ENCODE measurements at places on chromosomes 6 and 20.

GRCh38 chr6:37967651-37968050, 148.1 kb downstream of the ZFAND3 start:
- DNase-seq, result no peak

DNA sequence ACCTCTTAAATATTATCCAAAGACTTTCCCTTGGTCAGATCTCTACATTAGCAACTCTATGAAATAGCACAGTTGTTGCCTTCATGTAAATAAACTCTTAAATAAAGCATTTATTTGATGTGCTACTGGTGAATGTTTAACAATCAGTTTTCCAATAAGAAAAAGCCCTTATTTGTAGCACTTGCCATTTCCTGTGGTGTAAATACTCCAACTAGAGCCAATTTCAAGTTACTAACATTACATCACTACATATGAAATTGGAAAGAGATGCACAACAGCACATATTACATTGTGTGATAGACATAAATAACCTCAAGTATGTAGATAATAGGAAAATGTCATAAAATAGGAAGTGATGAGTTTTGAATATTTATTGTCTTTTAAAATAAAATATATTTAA, 5.0 kb upstream of the MYB start:
- DNase-seq, result no peak

DNA sequence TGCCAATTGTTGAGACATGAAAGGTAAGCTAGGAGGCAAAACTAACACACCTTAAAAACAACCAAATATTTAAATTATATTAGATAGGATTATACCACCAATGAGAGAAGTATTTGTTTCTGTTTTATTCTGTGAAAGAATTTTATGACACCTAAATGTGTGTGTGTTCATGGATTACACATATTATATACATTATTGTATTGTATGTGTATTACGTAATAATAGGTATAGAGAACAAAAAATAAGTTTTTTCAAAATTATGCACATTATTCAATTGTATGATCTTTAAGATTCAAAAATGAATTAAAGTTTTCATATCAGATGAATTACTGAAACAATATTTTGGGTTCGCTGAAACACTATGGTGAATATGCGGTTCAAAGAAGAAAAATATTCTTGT, 84.3 kb upstream of the FABP7 start:
- no peak for DNase-seq

- peak; percentile 5 for DNase-seq
Measured at GRCh38 chr6:79868098-79868722, 79.1 kb downstream of the ELOVL4 start.

GRCh38 chr20:50673466-50674137, 17.7 kb downstream of the RIPOR3 start:
- no peak for DNase-seq

DNA sequence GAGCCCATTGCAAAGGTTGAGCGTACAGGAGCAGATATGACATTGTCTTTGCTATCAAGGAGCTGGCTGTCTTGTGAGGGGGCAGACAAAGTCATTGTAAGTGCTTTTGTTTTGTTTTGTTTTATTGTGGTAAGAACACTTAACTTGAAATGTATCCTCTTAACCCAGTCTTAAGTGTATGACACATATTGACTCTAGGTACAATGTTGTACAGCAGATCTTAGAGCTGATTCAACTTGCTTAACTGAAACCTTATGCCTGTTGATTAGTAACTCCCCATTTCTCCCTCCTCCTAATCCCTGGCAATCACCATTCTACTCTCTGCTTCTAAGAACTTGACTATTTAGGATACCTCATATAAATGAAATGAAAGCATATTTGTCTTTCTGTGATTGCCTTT, 429.0 kb downstream of the BMP2 start:
- DNase-seq, result no peak

Measured in stimulated activated CD4-positive, alpha-beta T cell treated with anti-CD3 and anti-CD28 coated beads, Interleukin-2, amount 100 ng/mL, for 4 hours (primary cell).